ENCODE measurements at places on chromosomes 12 and 14.

GRCh38 chr14:25658988-25659387, 609.0 kb upstream of the STXBP6 start:
- DNase-seq: no peak

DNA sequence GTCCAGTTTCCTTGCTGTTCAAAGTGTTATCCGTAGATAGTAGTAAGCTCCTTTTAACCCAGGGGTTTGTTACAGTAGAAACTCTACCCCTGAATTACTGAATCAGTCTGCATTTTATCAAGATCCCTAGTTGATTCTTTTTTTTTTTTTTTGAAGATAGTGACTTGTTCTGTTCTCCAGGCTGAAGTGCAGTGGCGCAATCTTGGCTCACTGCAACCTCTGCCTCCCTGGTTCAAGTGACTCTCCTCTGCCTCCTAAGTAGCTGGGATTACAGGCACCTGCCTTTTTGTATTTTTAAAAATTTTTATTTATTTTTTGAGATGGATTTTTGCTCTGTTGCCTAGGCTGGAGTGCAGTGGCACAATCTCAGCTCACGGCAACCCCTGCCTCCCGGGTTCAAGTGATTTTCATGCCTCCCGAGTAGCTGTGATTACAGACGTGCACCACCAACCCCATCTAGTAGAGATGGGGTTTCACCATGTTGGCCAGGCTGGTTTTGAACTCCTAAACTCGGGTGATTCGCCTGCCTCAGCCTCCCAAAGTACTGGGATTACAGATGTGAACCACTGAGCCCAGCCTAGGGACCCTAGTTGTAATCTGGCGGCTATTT, 10.5 kb downstream of the LARP4 start:
- DNase-seq: no peak

GRCh38 chr14:22536853-22537338, 52.1 kb downstream of the DAD1 start:
- DNase-seq: no peak

GRCh38 chr14:89143595-89143994, 273.4 kb downstream of the FOXN3 start:
- DNase-seq: no peak

GRCh38 chr12:92199819-92200576, 54.4 kb upstream of the BTG1 start:
- DNase-seq: no peak

GRCh38 chr12:47033789-47034555, 45.4 kb upstream of the PCED1B start:
- DNase-seq: no peak

DNA sequence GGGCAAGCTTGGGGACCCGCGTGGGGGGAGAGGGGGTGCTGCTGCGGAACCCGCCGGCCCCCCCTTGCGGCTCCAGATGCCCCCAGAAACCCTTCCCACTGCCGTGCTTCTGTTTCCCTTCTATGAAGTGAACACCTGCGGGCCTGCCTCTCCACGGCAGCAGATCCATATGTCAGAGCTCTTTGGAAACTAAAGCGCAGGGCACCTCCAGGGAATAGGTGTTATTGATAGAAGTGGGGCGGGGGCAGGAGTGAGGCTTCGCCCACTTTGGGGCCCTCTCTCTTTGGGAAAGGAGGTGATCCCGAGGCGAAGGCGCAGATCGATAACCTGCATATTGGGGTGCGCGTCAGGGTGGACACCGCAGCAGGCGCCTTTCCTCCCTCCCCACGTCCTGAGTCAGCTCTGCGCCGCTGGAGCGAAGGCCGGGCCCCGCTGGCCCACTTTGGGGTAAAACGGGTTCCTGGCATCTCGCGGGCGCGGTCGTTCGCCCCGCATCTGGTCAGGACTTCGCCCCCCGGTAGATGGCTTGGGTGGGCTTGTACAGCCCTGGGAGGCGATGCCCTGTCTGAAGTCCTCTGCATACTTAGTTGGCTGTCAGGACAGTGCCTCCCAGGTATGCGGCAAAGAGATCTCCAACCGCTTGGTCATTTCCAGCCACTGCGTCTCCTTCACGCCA, 524 bp downstream of the KMT5A start:
- DNase-seq: peak; percentile 55

- no peak for DNase-seq
These were observed 21.9 kb upstream of the KLC1 start for GRCh38 chr14:103606963-103607668.

DNA sequence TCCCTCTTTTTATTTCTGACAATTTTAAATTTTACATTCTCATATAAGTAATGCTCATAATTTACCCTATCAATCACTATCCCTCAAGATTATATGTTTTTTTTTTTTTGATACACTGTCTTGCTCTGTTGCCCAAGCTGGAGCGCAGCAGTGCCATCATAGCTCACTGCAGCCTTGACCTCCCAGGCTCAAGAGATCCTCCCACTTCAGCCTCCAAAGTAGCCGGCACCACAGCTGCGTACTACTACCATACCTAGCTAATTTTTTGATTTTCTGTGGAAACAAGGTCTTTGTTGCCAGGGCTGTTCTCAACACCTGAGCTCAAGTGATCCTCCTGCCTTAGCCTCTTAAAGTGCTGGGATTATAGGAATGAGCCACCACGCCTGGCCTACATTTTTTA, 4.4 kb downstream of the DUSP16 start:
- DNase-seq: no peak

DNA sequence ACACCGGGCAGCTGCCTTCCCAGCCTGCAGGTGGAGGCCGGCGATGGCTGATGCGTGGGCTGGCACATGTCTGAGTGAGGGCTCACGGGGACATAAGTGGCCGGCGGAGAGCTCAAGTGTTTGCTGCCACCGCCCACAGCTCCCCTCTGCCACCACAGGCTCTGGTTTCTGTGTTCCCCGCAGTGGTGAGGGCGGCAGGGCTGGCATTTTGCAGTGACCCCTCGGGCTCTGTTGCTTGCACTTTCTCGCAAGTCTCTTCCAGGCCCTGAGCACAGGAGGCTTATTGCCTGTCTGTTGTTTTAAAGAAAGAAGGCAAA, 271.0 kb upstream of the RTL1 start:
- DNase-seq: peak; percentile 22

- no peak for DNase-seq
These were observed 20.9 kb downstream of the ZC2HC1C start for GRCh38 chr14:75090353-75090752.

DNA sequence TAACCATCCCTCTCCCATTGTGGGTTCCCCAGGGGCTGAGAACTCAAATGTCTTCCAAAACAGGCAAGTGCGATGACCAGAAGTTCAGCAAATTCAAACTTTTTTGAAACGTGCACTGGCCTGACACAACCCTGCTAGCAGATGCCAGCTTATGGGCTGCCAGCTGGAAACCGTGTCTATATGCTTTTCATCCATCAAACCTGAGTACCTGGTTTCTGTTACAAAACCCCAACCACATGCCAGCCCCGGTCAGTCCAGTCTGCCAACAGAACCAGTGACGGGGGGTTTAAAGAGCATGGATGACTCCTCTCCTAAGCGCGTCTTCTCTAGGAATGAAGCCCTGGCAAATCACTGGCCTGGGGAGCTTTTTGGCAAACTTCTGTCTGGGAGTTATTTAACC, 189.7 kb downstream of the TTC7B start:
- no peak for DNase-seq

DNA sequence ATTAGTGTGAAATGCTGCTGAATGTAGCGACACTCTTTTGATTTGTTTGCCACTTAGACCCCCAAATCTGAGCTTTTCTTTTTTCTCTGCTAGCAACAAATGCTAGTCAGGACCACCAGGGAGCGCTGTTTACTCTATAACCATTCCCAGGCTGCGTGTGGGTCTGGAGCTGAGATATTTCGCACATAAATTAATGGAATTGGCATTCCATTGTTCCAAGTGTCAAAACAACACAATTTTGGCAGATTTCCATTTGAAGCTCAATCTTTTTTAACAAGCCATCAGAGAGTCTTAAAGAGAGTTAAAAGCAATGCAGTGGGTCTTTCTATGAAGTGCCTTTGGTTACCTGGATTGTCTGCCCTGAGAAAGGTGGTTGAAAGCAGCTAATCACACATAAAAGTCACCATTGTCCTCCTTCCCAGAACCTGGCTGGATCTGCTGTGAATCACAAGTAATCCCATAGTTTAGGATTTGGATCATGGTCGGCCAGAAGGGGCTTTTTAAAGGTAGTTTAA, 7.4 kb upstream of the TMEM132C start:
- no peak for DNase-seq

DNA sequence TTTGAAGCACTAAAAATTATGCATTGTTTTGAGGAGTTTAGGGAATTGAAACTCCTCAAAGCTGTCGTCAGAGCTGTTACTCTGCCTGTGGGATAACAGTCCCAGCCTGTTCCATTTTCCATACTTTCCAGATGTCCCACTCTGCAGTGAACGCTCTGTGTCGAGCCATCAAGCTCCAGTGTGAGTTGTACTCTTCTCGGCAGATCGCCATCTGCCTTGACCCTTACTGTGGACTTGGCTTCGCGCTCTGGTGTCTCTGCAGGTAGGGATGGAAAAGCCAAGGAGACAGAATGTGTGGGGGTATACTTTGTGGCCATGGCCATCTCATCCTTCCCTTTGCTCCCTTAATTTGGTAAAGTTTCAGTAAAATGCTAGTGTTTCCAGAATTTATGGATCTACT, 35.5 kb upstream of the ATF1 start:
- no peak for DNase-seq

- no peak for DNase-seq
These were observed 8.7 kb downstream of the NT5DC3 start for GRCh38 chr12:103832048-103832997.

DNA sequence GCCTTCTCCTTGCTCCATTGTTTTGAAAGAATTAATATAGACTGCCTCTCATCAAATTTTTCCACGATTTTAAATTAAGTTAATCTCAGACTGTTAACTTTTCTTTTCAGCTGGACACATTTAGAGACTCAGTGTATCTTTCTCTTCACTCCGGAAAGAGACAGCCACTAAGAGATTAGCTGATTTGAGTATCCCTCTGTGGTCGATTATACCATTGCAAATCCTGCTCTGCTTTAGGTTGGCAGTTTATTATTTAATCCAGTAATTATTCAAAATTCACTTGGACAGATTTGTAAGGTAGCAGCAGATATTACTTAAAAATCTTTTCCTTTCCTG, 588 bp upstream of the TWF1 start:
- no peak for DNase-seq

DNA sequence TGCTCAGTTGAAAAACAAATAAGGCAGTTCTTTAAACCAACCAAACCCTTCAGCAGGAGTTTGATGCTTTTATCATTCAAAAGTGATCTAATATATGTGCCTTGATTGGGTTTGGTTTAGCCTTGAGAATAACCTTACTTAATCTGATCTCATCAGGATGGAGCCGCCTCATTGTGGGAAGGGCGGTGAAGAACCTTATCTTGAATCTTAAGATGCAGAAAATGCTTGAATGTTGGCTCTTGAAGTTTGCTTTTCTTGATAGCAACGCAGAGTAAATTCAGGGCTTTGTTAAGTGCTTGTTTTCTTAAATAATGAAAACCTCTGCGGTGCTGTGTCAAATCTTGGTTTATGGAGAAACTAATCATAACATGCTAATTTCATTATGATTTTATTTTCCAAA, 138.2 kb downstream of the MON2 start:
- no peak for DNase-seq

GRCh38 chr14:24297190-24297964, 2.2 kb downstream of the DHRS1 start:
- no peak for DNase-seq

GRCh38 chr12:111428728-111429175, 23.0 kb downstream of the SH2B3 start:
- DNase-seq: no peak

DNA sequence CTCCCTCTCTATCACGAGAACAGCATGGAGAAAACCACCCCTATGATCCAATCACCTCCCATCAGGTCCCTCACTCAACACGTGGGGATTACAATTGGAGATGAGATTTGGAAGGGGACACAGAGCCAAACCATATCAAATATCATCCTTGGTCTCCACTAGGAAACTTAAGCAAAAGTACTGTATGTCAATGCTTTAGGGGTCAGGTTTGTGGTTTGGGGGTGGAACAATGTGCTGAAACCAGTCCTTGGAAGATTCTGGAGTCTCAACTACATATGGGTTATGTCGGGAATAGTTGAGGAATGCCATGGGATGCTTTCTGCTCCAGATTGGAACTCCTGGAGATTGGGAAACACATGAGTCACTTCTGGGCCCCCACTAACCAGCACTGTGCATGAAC, 48.3 kb upstream of the CCDC63 start:
- DNase-seq: no peak

DNA sequence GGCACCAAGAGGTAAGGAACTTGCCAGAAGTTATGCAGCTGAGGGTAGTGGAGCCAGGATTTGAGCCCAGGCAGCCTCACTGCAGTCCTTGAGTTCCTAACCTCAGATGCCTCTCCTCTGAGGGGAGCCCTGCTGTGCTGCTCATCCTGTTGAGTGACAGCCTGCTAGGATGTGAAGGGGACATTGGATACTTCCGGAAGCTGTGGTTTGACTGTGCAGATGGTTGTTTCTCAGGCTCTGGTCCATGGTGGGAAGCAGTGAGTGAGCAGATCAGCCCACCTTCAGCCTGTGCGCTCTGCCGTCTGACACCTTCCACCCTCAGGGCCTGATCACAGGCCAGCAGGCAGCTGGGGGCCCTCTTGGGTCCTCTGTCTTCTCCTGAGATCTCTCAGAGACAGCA, 253.2 kb downstream of the CACNA1C start:
- DNase-seq: no peak

DNA sequence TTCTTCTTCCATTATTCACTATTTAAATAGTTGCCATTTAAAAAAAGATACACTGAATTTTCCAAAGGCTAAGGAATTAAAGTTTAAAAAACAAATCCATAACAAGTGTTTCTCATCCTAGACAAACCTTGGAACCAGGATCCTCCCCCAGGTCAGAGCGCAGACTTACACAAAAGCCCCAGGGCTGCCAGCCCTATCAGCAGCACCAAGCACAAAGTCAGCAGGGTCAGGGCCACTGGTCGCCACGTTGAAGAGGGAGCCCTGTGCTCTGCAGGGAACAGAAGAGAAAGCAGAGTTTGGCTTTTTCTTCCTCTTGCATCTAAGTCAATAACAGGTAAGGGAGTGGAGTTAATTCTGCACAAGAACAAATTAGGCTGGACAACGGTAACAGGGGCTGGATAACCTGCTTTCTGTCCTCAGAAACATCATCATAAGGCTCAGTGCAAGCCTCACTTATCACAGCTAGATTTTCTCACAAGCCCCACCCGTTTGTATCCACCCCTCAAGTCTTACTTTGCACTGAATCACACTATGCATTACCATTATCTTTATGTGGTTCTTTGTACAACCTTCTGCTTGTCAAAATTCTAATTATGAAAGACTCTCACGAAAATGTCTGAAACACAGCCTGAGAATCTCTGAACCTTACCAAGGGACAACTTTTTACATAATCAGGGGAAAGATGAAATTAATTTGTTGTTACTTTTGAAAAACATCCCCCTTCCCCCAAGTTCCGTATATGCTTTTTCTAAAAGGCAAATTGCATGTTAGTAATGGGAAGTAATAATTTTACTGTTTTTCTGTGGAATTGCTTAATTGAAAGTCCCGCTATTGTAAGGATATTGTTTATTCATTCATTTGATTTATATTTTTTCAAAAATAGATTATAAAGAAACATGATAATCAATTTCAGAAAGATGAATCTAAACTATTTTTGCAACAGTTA, 9.6 kb downstream of the CLEC1A start:
- DNase-seq: no peak

GRCh38 chr12:131116468-131117117, 162.9 kb downstream of the ADGRD1 start:
- no peak for DNase-seq

GRCh38 chr14:54690887-54691286, 124.0 kb downstream of the SAMD4A start:
- DNase-seq: no peak

Data from liver (tissue), 10 donors.